ENCODE measurements at places on chromosomes 6 and 20.

DNA sequence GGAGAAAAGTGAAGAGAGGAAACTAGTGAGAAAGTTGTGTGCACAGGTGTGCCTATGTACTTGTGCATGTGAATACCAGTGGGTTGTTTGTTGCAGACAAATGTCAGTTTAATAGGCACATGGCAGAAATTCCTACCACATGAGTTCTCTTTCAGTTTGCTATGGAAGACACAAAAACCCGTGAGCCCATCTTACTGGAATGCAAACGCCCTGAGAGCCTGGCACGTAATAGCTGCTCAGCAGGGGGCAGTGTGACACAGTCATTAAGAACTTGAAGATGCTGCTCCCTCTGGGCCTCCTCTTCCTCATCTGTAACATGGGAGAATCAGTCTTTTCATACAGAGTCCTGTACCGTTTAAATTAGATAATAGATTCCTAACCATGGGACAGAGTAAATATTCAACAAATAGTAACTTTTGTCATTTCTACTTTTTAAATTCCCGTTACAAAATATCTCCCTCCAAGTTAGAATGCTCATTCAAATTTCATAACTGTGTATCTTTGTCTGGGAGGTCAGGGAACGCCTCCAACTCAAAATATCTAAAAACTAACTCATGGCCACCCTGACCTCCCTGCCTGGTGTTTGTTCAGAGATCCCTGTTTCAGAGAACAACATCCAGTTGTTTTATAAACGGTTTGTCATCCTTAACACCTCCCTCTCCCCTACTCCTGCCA, 802.9 kb downstream of the MAFB start:
- DNase-seq: peak; percentile 93

DNA sequence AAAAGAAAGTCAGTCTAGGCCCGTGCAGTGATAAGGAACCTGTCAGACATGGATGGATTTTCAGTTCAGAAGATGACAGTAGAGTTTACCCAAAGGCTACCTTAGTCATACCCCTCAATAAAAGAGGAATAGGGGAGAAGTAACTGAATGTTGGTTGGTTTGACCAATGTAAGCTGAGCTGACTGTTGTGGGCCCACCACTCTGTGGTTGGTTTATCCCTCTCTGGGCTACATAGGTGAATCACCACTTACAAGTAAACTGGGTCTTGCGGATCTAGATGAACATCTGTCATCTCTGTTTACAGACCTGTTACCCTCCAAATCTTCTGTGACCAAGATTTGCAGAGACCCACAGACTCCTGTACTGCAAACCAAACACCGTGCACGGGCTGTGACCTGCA, 37.2 kb upstream of the MYLK2 start:
- peak; percentile 13 for DNase-seq

DNA sequence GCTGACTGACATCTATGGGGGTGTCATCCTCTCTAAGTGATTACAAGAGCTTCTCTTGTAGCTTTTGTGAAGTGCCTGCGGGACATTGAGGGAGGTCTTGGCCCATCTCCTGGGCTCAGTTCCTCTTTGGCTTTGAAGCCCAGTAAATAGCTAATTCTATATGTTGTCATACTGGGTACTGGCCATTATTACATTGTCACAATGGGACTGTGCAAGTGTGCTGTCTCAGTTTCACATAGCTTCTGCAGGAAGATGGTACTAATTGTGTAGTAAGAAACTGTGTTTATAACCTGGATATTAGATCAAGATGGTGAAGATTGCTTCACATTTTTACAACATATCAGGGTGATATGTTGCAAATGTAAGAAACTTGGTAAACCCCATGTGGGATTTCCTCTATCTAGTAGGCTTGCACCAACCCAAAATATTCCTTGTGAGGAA, 19.9 kb downstream of the SPINT3 start:
- DNase-seq: no peak

DNA sequence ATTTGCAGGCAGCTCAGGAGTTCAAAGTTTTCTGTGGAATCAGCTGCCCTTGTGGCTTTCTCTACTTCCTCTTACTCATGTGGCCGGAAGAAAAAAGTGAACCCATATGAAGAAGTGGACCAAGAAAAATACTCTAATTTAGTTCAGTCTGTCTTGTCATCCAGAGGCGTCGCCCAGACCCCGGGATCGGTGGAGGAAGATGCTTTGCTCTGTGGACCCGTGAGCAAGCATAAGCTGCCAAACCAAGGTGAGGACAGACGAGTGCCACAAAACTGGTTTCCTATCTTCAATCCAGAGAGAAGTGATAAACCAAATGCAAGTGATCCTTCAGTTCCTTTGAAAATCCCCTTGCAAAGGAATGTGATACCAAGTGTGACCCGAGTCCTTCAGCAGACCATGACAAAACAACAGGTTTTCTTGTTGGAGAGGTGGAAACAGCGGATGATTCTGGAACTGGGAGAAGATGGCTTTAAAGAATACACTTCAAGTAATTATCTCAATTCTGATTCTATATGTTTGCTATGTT, 1.1 kb downstream of the MGME1 start:
- DNase-seq: peak; percentile 70

DNA sequence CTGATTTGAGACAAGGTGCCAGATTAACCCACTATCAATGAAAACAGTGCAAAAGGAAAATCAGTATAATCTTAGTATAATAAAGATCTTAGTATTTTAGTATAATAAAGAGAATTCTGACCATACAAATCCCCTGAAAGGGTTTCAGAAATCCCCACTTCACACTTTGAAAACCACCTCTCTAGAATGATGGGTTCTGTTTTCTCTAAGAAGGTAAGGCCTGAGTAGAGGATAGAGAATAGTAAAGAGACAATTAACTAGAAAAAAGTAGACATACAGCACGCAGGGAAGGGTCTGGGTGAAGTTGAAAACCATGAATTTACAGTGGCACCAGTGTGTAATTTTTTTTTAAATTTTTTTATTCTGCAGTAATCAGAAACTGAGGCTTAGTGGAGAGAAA, 73.6 kb downstream of the REV3L start:
- DNase-seq: no peak

DNA sequence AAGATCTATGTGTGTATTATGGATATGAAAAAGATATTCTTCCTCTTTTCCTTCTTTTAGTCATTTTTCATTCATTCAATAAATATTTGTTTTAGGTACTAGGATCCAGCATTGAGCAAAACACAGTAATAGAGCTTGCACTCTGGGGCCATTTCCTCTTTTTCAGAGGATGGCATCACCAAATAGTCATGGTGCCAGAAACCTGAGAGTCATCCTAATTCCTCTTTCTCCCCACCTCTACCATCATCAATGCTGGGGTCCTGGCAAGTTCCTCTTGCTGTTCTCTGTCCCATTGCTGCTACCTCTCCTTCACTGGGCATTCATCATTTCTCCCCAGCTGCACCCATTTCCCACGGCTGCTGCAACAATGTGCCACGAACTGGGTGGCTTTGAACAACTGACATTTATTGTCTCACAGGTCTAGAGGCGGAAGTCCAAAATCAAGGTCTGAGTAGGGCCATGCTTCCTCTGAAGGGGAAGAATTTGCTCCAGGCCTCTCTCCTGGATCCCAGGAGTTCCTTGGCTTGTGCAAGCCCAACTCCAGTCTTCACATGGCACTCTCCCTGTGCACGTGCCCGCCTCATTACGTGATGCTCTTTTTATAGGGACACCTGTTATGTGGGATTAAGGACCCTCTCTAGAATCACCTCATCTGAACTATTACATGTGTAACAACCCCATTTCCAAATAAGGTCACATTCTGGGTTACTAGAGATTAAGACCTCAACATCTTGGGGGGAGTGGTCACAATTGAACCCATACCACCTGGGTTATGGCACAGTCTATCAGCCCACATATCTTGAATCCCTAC, 9.5 kb upstream of the IGF2R start:
- no peak for DNase-seq

DNA sequence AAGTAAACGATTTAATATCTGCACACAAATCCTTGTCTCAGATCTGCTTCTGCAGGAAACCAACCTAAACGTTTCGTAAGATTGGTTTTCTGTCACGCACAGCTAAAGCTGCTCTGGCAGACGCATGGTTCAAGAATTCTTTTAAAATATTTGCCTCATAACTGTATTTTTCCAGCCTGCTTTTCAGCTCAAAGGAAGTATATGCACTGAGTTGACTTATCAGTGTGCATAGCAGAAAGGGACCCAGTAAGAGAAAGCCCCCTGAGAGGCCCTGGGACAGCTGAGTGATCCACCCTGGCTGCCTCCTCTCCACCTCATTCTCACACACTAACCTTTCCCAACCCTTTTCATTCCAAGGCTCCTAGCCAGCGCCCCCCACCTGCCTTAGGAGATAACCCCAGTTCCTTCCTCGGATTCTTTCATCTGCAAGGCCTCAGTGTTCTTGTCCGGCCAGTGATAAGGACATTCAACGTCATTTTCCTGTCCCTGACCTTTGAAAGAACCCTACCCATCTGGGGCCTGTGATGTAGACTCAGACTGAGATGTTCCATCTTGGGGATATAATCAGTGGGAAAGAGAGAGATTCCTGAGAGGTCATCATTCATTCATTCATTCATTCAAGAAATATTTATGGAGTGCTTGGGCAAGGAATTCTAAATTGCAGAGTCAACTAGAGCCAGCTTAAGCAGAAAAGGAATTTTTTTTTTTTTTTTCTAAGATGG, 22.4 kb upstream of the SLC9A8 start:
- peak; percentile 79 for DNase-seq

- DNase-seq: no peak
These were observed 7.7 kb downstream of the SLC22A16 start for GRCh38 chr6:110468731-110469130.

DNA sequence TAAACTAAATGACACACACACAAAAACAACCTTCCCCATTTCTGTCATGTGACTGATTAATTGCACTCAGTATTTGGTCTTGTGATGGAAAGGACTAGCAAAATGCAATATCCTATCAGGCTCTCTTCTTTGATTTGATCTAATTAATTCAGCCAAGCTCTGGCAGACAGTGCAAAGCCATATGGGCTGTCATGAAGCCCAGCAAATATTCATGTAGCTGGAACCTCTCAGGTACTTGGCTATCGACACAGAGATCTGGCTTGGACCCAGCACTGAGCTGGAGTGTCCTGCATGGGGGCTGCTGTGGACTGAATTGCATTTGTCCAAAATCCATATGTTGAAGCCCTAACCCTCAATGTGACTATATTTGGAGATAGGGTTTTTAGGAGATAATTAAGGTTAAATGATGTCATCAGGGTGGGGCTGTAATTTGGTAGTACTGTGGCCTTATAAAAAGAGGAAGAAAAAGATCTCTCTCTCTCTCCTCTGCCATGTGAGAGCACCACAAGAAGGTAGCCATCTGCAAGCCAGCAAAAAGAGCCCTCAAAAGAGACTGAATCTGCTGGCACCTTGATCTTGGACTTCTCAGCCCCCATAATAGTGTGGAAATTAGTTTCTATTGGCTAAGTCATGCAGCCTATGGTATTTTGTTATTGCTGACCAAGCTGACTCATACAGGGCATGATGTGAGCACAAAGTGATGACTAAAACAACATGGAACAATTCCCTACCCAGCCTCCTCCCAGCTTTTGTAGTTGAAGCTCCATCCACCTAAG, 77.1 kb downstream of the STMND1 start:
- peak; percentile 56 for DNase-seq

GRCh38 chr6:17115251-17116116, 13.6 kb downstream of the STMND1 start:
- peak; percentile 91 for DNase-seq

DNA sequence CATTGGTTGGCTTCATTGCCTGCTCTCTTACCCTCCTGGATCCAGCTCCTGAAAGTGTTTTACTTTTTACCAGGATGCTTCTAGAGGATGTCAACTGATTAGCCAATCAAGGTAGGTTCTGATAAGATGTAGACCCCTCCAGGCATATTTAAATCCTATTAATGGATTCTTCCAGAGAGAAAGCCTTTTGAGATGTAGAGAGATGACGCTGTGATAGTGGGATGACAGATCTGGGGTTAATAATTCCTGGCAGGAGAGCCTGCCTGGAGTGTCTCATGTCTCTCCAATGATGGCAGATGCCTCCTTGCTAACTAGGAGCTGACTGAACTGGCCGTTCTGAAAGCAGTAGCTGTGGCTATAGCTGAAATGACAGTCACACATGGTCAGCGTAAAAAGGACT, 116.9 kb upstream of the DTNBP1 start:
- no peak for DNase-seq

DNA sequence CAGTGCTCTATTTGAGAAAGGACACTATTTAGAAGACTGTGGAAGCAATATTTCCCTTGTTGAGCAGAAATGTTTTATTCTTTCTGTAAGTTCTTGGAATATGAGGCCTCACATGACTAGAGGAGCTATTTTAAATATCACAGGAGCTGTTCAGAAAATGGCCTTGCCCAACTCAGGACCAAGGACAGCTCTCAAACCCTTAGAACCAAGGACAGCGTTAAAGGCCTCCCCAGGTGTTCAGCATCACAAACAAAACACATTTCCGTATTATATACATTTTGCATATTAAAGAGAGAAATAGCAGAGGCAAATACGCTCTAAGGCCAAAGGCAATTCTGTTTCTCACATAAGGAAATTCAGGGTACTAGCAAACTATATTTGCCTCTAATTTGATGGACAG, 631.4 kb downstream of the CDH26 start:
- DNase-seq: peak; percentile 22

- DNase-seq: no peak
These were observed 37.9 kb upstream of the MYO6 start for GRCh38 chr6:75711173-75711572.

- no peak for DNase-seq
These were observed 246.1 kb downstream of the BMP7 start for GRCh38 chr20:57020364-57020763.

GRCh38 chr6:129141499-129141898, 258.6 kb downstream of the LAMA2 start:
- DNase-seq: peak; percentile 49

- DNase-seq: peak; percentile 43
These were observed 128.8 kb downstream of the PHF3 start for GRCh38 chr6:63764318-63764916.

DNA sequence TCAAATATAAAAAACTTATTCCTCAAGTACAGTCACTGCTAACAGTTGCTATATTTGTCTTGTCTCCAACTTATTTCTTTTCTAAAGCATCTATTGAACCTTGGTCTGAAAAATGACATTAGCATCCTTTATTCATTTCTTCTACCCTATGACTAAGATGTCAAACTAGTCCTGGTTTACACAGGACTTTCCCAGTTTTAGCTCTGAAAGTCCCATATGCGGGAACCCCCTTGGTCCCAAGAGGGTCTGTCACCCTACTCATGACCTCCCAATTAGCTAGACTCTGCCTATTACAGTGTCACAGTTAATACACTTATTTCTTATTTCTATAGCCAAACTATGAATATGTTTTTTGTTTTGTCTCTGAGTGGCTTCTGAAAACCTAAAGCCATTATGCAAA, 37.1 kb downstream of the PLEKHG1 start:
- no peak for DNase-seq

GRCh38 chr6:79650950-79651349, 19.8 kb downstream of the SH3BGRL2 start:
- DNase-seq: no peak

GRCh38 chr6:132214716-132215115, 186.6 kb downstream of the MOXD1 start:
- no peak for DNase-seq
